Activated CD4-positive, CD25-positive, alpha-beta regulatory T cell treated with anti-CD3 and anti-CD28 coated beads, Interleukin-2, amount 50 U/mL, for 16 hours (primary cell): ENCODE measurements at places on chromosomes 7 and 10.

DNA sequence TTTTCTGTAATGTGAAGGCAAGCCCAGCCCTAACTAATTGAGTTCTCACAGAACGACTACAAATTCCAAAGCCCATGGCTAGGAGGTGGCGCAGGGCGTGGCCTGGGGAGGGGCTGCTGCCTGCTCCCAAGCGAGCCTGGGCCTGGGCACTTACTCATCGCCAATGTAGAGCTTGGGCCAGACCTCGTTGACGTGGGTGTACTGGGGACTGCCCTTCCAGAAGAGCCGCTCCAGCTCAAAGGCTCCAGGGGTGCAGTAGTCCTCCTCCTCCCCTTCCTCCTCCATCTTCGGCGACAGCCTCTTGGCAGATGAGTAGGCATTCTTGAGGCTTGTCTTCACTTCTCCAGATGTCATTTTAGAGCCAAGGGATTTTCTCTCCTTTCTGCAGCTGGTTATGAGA lies 53.3 kb upstream of the SAMD8 start:
- no peak for DNase-seq

GRCh38 chr10:101857802-101858476 lies 14.3 kb upstream of the KCNIP2 start:
- DNase-seq: no peak

DNA sequence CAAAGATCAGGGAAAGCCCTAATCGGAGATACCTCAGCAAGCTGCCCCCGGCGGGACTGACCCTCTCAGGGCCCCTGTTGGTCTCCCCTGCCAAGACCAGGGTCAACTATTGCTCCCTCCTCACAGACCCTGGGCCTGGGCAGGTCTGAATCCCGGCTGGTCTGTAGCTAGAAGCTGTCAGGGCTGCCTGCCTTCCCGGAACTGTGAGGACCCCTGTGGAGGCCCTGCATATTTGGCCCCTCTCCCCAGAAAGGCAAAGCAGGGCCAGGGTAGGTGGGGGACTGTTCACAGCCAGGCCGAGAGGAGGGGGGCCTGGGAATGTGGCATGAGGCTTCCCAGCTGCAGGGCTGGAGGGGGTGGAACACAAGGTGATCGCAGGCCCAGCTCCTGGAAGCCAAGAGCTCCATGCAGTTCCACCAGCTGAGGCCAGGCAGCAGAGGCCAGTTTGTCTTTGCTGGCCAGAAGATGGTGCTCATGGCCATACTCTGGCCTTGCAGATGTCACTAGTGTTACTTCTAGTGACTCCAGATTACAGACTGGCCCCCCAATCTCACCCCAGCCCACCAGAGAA lies 24.1 kb downstream of the TBATA start:
- DNase-seq: no peak

DNA sequence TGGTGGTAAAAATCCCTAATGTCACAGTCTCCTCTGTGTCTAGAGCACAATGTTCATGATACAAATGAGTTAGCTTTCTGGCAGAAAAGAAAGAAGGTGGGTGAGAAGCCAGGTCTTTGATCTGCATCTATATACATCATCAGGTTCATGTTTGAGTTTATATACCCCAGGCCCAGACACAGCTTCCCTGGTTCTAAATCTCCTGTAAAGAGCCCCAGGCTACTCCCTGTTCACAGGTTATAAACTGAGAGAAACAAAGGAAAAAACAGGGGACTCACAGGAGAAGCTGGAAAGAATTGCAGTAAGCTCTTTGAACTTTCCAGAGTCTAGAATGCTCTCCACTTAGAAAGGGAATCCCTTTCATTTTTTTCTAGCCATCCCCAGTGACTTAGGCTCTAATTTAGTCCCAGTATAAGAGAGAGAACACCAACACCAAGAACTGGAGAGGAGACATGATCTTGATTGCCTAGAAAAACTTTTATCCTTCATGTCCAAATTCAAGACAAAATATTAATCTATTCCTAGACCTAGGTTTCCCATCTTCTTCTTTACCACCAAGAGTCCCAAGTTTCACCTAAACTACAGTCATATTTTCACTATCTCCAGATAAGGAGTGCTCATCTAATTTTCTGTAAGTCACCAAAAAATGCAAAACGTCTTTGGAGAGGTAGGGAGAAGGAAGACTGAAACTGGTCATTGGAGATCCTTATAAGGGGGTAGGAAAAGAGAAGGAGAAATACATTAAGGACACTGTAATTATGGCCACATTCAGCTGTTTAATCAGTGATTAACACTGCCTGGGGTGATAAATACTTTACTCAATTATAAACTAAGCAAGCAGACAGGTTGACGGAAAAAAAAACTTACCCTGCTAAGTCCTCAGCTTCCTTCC lies 469 bp downstream of the MSS51 start:
- no peak for DNase-seq

DNA sequence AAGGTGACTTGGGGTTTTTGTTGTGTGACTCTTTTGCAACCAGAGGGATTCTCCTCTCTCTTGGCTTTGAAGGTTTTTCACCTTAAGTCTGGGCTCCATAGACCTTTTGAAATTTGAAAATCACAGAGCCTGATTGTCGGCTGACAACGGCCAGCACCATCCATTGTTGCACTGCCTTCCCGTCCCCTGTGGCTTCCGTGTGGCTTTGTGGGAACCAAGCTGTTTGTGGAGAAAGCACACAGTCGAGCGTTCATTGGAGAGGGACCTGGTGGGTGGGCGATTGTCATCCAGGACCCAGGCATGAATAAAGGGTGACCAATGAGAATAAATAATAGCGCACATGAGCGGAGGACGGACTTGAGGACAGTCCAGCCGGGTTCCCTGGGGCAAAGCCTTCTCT lies 7.4 kb upstream of the RAMP3 start:
- no peak for DNase-seq

- DNase-seq: no peak
Measured at GRCh38 chr10:27534161-27534700, 30.1 kb downstream of the RAB18 start.

DNA sequence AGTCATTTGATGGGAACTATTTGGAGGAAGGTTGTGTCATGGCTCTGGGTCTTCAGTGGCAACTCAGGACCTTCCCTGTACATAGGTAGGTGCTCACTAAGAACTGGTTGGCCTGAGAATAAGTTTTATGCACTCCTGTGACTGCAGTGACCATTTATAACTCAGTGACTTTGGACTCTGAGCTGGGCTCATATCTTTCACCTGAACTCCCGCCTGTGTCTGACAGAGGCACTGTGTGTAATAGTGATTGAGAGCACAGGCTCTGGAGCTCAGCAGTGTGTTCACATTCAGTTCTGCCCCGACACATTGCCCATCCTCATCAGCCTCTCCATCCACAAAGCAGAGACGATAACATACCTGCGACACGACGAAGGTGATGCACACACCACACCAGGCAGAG lies 34.6 kb upstream of the VIPR2 start:
- no peak for DNase-seq

DNA sequence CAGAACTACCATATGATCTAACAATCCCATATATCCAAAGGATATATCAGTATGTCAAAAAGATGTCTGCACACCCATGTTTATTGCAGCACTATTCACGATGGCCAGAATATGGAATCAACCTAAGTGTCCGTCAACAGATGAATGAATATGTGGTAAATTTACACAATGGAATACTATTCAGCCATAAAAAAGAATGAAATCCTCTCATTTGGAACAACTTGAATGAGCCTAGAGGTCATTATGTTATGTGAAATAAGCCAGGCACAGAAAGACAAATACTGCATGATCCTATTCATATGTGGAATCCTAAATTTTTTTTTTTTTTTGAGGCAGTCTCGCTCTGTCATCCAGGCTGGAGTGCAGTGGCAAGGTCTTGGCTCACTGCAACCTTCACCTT lies 6.3 kb upstream of the CFAP70 start:
- no peak for DNase-seq

DNA sequence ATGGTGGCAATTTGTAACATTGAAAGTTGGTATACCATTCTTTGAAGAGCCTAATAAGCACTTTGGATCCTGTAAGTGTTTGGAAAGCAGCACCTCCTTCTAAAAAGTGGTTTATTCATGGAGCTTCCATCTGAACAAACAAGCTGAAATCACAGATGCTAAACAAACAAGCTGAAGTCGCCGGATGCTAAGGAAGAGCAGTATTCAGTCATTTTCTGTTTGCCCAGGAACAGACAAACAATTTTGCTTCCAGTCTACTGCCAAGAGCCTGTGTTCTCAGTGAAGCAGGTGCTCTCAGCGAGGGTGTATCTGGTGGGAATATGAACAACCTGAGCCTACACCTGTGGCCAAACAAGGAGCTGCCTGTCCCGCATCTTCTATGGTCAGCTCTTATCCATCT lies 6.3 kb downstream of the COL28A1 start:
- DNase-seq: no peak

DNA sequence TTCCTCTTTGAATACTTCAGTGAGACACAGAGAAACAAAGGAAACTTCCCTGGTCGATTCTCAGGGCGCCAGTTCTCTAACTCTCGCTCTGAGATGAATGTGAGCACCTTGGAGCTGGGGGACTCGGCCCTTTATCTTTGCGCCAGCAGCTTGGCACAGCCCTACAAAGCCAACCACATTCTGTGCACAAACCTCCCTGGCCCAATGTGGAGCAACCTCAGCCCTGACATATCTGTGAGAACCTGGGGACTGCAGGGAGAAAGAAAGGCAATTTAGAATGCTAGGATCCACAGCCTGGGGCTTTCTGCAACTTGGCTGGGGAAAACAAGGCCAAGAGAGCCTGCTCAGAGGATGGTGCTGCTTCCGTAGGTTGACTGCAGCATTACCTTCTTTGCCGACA lies 63.5 kb upstream of the PRSS58 start:
- DNase-seq: no peak

GRCh38 chr7:108735814-108736213 lies 166.1 kb downstream of the DNAJB9 start:
- no peak for DNase-seq

DNA sequence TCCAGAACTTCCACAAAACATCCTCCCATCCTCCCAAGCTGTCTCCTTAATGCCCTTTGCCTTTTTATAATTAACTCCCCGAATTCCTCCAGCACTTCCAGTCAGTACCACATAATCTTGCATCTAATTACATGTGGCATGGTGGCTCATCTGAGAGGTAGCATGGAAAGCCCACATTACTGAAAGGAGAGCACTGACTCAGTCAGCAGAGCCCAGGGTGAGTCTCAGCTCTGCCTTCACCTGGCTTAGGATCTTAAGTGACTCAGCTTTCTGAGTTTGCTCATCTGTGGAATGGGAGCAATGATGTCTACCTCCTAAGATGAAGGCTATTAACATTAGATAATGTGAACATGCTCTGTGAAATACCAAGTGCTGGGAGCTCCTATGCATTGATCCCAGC lies 433.9 kb downstream of the SORCS3 start:
- no peak for DNase-seq

DNA sequence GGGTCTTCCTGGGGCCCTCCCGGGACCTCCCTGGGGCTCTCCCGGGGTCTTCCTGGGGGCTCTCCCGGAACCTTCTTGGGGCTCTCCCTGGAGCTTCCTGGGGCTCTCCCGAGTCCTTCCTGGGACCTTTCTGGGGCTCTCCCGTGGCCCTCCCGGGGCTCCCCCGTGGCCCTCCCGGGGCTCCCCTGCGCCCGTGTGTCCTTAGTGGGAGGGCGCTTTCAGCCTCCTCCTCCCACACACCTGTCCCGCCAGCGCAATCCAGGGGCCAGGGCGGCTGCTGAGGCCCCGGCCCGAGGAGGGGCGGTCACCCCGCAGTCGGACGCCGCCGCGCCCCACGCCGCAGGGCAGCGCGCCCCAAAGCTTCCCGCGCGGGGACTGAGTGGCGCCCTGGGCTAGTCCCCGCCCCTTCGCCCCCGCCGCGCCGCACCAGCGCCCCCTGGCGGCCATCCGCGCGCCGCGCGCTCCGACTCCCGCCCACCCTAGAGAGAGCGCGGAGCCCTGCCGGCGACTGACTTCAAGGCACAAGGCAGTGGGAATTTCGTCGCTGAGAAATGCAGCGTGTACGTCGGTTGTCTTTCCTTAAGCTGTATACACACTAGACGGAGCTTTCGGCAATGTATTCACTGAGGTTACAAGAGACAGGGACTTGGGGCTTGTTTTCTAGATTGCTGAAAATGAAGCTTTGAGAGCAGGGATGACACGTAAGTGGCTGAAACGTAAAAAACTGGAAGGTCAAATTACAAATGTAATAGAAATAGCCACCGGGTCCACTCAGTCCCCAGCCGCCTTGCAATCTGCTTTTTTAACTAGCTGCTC lies 47.1 kb downstream of the INSIG1 start:
- DNase-seq: peak; percentile 68

- DNase-seq: no peak
Measured at GRCh38 chr10:32232378-32232777, 114.6 kb downstream of the EPC1 start.

GRCh38 chr7:130985361-130985760 lies 251.4 kb upstream of the KLF14 start:
- no peak for DNase-seq

DNA sequence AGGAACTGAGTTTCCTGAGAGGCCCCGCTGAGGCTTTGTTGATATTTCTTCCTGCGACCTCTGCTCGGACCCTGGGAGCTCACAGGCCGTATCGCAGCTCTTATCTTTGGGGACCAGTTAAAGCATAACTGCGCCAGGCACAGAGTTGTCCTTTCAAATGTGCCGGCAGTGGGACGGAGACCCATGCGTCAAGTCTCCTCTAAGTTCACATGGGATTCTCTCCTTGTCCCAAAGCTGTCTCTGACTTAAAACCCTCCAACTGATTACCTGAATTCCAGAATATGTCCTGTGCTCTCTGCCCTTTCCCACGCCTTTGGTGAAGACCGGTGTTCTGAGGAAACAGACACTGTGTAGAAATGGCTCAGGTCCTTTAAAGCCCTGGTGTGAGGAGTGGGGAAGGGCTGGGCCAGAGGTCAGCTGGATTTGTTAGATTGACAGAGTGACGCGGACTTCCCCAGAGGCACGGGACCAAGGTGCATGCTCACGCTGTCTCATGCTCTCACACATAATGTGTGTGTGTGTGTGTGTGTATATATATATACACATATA lies 169.8 kb downstream of the EGFR start:
- DNase-seq: no peak

DNA sequence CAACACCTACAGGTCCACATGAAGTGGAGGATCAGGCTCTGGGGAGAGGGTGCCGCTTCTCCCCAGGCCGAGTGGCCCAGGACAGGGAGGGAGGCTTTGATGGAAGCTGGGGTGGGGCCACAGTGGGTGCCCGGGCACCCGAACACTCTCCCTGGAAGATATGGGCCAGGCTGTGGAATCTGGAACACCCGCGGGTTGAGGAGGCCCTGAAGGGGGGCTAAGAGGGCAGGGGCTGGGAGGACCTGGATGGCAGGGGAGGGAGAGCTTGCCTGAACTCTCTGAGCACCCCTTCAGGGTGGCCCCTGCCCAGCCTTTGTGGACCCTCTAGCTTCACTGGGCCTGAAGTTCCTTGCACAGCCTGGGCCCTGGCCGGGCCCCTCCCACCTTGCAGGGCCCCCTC lies 4.5 kb upstream of the NKX6-2 start:
- no peak for DNase-seq

GRCh38 chr10:132836248-132836831 lies 50.4 kb upstream of the NKX6-2 start:
- DNase-seq: no peak

DNA sequence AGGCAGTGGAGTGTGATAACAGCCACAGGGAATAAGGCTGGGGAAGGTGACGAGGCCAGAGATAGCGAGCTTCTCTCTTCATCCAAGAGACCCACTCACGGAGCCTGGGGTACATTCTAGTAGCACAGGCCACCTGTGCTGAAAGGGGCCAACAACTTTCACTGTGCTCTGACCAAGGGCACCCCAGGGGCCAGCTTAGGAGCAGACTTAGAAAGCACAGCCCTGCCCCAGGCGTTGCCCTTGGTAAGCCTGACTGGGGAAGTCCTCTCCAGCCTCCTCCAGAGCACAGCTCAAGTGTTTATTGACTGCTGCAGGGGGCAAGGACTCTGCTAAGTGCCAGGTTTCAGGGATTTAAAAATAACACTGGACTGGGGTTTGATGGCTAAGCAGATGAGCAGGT lies 44.7 kb downstream of the EBF3 start:
- no peak for DNase-seq
